Brain pericyte (primary cell): ENCODE measurements at places on chromosomes 6 and 20.

DNA sequence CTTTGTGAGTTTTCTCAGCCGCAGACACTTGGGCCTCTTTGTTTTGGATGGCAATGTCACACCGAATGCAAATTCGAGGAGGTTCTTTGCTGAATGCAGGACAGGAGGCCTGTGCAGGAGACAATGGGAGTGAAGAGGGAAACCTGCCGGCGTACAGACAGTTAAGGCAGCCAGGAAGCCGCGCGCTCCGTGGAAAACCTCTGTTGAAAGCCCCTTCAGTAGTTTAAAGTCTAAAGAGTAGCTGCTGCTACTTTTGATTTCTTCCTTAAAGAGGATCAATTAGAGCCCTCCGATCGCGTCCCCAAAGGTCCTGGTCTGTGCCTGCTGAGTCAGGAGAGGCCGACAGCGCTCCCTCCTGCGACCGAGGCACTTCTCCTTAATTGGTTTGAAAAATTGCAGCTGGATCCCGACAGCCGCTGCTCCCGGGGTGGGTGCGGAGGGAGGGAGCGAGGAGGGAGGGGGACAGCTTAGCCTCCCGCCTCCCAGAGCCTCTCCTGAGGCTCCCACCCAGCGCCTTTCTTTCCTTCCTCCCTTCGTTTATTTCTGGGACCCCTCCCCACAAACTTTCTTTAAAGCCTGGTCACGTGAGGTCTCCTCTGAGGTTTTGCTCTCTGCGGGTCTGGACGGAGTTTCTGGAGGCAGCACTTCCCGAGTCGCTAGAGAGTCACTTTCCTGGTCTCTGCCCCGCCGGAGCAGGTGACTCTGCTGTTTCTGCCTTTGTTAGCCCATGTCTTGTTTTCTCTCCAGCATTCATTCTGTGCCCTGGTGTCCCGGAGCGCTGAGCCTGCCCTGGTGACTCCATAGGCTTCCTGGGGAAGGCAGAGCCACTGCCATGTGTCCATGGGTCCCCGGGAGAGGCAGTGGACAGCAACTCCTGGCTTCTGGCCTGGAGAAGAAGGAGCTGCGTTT lies 22.3 kb upstream of the RPP40 start:
- no peak for DNase-seq

DNA sequence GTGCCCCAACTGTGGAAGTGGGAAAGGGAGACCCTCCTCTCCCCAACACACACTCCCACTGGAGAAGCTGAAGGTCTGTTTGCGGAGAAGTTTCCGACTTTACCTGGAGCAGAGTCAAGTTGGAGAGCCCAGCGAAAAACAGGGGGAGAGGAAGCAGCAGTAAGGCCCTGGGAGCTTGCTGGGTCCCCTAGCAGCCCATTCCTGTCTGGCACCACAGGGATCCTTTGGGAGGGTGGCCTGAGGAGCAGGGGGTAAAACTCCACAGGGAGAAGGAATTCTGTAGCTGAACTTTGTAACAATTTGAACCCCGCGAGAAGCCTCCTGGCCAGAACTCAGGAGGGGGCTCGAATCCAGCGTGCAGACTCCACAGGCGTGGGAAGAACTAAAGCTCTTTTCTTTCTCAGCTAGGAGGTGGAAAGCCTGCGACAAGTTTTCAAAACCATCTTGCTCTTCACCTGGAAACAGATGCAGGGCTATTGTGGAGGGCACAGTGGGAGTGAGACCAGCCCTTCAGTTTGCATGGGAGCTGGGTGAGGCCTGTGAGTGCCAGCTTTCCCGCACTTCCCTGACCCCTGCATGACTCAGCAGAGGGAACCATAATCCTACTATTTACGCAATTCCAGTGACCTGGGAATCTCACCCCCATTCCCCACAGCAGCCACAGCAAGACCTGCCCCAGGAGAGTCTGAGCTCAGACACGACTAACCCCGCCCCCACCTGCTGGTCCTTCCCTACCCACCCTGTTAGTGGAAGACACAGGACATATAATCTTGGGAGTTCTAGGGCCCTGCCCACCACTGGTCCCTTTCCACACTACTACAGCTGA lies 25.8 kb downstream of the SERPINB9 start:
- DNase-seq = no peak

- no peak for DNase-seq
Measured at GRCh38 chr6:129853996-129854711, 7.0 kb downstream of the TMEM244 start.

DNA sequence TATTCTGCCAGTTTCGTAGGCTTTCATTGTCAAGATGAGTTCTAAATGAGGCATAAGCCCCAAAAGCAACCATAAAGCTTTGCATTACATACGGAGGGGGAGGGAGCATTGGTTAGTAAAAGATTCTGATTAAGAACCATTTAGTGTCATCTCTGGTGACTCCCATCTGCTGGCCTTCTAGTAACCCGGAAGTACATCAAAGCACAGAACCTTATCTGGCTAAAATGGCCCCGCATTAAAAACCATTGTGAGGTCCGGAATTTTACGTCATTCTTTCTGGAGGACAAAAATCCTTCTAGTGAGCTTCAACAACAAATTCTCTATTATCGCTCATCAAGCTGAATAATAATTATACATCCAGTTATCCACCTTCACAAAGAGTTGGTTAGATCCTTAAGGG lies 37.8 kb downstream of the METTL24 start:
- DNase-seq = no peak

- no peak for DNase-seq
Measured at GRCh38 chr6:132482581-132482980, 30.3 kb downstream of the STX7 start.

- DNase-seq = no peak
Measured at GRCh38 chr6:84218091-84218490, 9.4 kb downstream of the CEP162 start.

- DNase-seq = no peak
Measured at GRCh38 chr6:108742041-108742440, 106.2 kb upstream of the ARMC2 start.

- no peak for DNase-seq
Measured at GRCh38 chr6:78868116-78868515, 765 bp downstream of the IRAK1BP1 start.

- DNase-seq = no peak
Measured at GRCh38 chr6:42688281-42688680, 34.1 kb downstream of the PRPH2 start.

GRCh38 chr6:235763-236360 lies 56.4 kb upstream of the DUSP22 start:
- DNase-seq = no peak

DNA sequence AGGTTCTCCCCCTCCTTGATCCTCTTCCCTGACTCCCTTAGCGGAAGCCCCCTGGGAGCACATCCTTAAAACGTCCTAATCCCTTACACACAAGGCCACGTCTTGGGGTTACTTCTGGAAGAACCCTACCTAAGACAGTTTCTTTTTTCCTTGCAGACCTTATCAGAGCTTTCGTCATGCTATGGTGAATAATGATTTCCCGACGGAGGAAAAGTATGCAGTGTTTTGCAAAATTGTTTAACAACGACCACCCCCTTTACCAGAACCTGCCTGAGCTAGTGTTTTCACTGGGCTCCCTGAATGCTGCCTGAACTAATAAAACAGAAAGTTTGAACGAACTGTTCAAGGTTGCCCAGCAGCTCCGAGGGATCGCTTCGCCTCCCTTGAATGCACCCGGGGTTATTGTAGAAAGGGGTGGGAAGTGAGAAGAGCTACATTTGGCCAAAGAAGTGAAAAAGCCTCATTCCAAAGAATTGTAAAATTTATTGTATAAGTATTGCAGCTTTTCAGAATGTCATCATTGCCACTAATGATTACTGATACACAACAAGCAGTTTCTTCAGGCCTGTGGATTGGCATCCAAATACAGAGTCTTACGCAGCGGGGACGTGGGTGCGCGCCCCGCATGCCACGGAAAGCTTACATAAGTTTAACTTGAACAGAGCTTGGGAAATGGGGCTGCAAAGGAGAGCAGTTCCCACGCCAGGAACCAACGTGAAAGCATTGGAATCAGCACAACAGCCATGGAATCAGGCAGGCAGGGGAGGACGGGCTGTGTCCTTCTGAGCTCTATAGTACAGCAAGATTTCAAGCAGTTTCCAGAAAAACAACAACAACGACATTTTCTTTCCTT lies 27.9 kb upstream of the ZBP1 start:
- DNase-seq = no peak

- DNase-seq = no peak
Measured at GRCh38 chr6:117482240-117483003, at the start of gene DCBLD1. TSS of gene DCBLD1 (plus strand) at chr6:117482674. CDS start at chr6:117482782, 108 bp downstream.

DNA sequence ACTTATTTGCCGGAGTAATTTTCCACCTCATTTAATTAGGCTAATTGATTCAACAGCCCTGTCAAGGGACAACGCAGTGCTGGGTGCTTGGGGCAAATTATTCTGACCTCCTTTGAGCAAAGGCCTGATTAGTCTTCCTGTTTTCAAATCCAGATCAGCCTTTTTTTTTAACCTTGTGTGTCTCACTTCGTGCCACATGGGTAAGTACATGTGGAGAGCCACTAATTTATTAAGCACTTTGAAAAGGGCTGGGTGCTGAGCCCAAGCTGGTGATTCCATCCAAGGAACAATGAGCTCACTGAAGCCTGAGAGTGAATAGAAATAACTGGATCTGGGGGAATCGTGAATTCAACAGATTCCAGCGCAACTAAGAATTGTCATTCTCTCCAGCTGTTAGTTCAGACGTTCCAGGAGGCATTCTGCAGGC lies 229.3 kb downstream of the CLIC5 start:
- DNase-seq = no peak

DNA sequence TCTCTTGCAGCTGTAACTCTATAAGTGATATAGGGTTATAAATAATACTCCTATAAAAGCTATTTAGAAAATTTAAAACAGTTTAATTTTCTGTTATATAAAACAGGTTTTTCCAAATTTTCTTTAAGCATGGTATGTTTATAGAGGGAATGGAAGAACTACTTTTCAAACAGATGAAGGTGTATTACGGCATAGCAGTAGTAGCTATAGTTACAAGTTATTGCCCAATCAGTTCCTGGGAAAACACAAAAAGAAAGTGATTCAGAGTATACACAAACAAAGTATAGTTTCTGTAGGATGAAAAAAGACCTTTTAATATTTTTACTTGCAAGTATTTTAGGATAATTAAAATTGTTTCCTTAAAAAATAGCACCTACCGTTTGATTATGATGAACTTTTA lies 9.8 kb downstream of the SLC17A5 start:
- no peak for DNase-seq

DNA sequence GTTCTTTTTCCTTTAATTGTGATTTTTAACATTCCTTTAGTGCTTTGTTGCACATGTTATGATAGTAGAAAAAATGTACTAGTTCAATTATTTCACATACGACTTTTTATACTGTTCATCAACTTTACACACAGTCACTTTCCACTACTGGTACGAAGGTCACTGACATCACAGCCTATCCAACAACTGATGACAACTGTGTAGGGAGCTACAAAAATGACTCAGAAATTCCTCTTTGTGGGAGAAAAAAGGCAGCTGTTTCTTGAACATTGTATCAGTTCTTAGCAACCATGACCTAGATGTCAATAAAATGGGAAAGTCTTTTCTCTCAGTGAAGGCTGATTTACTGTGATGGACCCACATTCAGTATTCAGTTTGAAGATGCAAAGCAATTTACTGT lies 7.0 kb upstream of the ID4 start:
- no peak for DNase-seq

GRCh38 chr6:99434702-99435530 lies 9.8 kb upstream of the PNISR start:
- DNase-seq = no peak

DNA sequence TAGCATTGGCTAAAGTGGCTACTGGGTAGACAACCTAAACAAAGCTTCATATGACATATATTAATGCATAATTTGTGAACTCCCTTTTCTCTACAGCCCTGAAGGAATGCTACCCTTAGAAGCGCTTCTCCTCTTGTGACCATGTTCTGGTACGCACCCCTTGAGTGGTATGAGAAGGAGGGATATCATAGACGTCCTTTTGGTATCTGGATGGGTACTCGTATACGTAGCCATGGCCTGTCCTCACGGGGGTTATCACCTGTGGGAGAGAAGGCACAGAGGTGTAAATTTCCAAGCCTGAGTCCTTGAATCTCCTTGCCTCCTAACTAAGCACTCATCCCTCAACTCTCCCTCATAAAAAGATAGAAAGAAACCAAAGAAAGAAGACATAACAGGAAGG lies 39.0 kb downstream of the NEDD9 start:
- no peak for DNase-seq

GRCh38 chr6:165823609-165824326 lies 160.7 kb upstream of the PDE10A start:
- no peak for DNase-seq

- DNase-seq = no peak
Measured at GRCh38 chr20:31568041-31568731, 36.9 kb upstream of the ID1 start.

DNA sequence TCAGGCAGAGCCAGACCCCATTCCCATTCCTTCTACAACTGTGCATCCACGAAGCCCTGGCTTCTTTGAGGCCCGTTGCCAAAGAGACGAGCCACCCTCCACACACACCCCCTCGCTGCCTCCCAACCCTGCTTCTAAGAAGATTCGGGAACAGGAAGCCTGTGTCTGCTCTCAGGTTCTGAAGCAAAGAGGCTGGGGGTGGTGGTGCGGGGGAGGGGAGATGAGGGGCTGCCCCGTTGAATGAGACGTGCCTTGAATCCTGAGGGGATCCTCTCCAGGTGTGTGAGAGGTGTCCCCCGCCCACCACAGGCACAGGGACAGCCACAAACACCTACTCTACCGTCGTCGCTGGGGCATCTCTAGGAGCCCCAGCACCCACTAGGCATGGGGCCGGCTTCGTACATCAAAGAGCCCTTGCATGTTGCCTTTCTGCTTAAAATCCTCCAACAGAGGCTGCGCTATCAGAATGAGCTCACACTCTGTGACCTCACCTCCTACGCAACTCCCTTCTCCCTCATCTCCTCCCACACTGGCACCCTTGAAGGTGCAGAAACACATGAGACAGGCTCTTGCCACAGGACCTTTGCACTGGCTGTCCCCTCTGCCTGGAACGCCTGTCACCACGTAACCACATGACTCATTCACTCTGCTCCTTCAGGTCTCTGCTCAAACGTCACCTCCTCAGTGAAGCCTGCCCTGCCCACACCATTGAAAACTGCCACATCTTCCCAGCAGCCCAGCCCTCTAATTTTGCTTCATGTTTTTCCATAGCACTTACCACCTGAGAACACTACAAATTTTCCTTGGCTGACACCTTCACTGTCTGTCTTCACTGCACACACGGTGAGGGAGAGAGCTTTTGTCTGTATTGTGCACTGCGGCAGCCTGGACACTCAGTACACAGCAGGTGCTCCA lies 58.5 kb downstream of the PREX1 start:
- no peak for DNase-seq

DNA sequence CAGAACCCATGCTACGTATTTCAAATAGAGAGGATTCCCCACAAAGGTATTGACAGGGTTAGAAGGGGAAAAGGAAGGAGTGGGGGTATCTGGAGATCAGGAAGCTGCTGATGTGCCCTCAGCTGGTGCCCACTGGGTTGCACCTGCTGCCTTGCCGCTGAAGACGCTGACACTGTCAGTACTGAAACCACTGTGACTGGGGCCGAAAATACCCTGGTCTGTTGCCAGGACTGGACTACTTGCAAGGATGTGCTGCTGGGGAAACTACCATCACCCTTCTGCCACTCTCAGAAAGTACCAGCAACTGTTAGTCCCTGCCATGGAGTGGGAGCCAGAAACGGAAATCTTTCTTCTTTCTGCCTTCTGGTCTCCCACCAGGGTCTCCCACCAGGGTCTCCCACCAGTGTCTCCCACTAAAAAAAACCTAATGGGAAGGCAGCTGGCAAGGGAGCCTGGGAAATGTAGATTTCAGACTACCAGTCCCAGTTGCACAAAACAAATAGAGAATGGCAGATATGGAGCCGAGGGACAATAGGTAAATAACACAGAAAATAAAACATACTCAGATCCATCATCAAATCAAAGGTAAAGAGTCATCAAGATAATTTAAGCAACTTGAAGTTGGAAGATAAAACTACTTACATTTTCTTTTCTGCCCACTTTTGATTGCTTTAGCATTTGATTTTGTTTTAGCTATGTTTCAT lies 204.8 kb downstream of the TPBG start:
- no peak for DNase-seq
